Chondrocyte (in vitro differentiated cells): ENCODE measurements at places on chromosomes 6 and 20. TPM values are rescaled to one million over a fixed set of nuclear protein-coding genes. Genes with fewer than 3 reads are reported as not detected.

Gene MKKS
- 12.6 to 16.2 TPM (median 12.6 TPM) in 3 replicates for total RNA-seq

Gene TRIM40
- not detected in 3 replicates for total RNA-seq

Gene TRIM10
- not detected in 3 replicates for total RNA-seq

Gene TASP1
- total RNA-seq: 8.9 to 12.1 TPM (median 9.0 TPM) in 3 replicates

Gene IL20RA
- total RNA-seq: 0.22 TPM in 1 of 3 replicates, not detected in the others

GRCh38 chr6:116369540-116369939, 1.2 kb upstream of the DSE start:
- DNase-seq: no peak
